ENCODE measurements at places on chromosomes 13 and 19. TPM values are rescaled to one million over a fixed set of nuclear protein-coding genes. Genes with fewer than 3 reads are reported as not detected.

DNA sequence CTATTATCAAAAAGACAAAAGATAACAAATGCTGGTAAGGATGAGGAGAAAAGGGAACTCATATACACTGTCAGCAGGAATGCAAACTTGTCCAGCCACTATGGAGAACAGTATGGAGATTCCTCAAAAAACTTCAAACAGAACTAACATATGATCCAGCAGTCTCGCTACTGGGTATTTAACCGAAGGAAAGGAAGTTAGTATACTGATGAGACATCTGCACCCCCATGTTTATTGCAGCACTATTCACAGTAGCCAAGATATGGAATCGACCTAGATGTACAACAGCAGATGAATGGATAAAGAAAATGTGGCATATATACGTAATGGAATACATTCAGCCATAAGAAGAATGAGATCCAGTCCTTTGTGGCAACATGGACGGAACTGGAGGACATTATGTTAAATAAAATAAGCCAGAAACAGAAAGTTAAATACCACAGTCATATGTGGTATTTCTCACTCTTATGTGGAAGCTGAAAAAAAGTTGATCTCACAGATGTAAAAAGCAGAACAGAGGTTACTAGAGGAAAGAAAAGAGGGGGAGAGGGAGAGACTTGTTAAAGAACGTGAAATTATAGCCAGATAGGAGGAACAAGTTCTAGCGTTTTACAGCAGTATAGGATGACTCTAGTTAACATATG lies 83.2 kb downstream of the RUBCNL start:
- no peak for DNase-seq

- no peak for DNase-seq
These were observed 463 bp upstream of the POMP start for GRCh38 chr13:28658539-28658795.

DNA sequence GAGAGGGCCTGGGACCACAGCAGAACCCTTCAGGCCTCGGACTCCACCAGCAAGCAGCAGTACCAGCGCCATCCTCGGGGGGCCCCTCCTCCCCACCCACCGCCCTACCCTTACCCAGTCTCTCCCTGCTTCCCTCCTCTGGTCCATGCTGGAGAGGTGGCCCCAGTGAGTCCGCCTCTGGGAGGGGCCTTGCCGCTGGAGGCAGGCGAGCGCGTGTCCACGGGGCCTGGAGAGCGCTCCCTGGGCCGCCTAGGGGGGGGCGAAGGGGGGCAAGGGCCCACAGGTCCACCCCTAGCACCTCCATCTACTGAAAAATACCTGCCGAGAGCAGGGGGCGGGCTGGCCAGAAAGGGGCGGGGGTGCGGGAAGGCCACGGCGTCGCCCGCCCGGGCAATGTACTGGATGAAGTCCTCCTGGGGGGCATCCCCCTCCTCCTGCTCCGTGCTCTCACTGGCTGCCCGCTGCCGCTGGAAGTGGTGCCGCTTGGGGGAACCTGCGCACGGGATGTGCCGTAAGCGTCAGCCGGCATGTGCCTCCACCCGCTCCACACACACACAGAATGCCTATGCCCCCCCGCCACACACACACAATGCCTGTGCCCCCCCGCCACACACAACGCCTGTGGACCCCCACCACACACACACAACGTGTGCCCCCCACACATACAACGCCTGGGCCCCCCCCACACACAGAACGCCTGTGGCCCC lies 6.9 kb downstream of the CBARP start:
- DNase-seq = no peak

LAIR2 gene
- total RNA-seq = not detected

MYH14 gene
- total RNA-seq = not detected

DNA sequence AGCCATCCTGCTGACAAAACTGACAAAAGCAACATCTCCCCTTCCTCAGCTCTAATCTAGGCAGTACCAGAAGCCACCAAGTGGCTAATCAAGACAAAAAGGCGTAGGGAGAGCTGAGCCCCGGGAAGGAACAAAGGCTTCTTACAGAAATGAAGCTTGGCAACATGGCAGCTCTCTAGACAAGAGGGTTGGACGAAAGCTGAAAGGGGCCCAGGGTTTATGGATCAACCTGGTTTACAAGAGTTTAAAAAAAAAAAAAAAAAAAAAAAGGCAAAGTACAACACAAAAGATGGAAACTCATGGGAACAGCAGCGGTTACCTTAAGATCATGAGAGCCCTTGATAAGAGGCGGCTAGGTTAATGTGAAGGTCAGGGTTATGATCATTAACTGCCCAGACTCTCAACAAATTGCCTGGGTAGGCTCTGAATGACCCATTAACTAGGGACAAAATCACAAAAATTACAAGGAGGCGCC lies 14.0 kb downstream of the ZC3H4 start:
- no peak for DNase-seq

ZIC5 gene
- not detected for total RNA-seq

GRCh38 chr19:56508290-56508778 lies 679 bp downstream of the ZNF471 start:
- no peak for DNase-seq

DNA sequence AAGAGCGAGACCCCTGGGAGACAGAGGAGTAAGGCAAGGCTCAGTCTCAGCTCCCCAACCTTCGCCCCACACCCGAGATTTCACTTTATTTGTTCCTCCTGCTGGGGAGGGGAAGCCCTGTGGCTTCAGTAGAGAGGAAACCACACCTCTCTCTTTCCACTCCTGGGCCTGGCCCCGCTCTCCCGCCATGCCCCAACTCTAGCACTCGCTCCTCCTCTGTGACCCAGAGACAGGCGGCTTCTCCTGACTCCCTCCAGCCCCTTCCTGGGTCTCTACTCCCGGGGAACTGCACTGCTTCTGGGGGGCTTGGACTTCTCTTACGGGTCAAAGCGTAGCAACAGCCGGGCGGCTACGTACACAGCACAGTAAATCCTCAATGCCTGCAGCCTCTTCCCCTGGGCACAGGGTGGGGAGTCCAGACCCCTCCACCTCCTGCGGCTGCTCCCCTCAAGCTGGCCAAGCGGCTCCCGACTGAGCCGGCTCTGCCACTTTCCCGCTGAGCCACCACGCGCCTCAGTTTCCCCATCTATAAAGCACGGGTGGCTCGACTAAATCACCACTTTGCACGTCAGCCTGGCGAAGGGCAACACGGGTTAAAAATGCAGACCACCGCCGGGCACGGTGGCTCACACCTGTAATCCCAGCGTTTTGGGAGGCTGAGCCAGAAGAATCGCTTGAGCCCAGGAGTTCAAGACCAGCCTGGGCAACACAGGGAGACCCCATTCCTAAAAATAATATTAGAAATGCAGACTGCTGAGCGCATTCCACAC lies 1.4 kb downstream of the RNF126 start:
- DNase-seq = peak; percentile 75

GRCh38 chr19:18531485-18531884 lies 9.6 kb upstream of the ELL start:
- DNase-seq = no peak

- DNase-seq = no peak
These were observed 328.1 kb downstream of the MYO16 start for GRCh38 chr13:108957369-108958012.

ZNF83 gene
- total RNA-seq = 51.2 TPM

GRCh38 chr13:53460796-53461195 lies 432.2 kb downstream of the OLFM4 start:
- no peak for DNase-seq

PSG3 gene
- total RNA-seq = not detected

DNA sequence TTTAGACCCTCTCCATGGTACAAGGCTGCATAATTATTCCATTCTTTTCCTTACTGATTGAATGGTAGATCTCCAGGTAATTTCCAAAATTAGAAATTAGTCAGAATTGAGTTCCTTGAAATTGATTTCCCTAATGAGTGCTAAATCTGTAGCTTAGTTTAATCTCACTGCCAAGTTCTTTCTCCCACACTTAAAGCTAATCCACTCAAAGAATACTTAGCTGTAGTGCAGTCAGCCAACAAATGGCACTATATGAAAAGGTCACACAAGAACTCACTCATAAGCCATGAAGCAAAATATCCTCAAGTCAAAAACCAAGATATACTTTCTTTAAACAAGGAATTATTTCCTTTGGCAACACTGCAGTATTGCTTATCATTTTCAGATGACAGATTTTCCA lies 62.0 kb downstream of the XPO4 start:
- no peak for DNase-seq

GRCh38 chr19:50764409-50764808 lies 5.9 kb upstream of the GPR32 start:
- no peak for DNase-seq

DNA sequence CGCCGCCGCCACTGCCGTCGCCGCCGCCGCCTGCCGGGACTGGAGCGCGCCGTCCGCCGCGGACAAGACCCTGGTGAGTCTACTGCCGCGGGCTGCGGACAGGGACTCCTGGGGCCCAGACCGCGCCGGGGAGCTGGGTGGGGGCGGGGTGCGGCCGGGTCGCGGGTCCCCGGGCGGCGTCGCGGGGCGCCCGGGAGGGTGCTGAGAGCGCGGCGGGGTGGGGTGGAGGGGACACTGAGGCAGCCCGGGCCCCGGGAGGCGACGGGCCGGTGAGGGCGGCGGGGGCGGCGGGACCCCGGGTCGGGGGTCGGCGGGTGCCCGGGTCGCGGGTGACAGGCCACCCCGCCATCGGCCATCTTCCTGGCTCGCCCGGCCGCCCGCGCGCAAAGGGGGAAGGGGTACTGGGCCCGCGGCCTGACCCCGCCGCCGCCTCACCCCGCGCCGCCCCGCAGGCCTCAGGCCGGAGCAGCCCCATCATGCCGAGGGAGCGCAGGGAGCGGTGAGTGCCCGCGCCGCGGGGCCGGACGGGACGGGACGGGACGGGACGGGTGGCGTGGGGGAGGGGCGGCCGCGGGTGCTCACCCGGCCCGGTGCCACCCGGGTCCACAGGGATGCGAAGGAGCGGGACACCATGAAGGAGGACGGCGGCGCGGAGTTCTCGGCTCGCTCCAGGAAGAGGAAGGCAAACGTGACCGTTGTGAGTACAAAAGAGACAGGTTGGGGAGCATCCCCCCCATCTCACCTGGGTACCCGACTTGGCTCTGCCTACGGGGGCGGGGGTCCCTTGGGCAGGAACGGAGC lies 489 bp downstream of the CCNE1 start:
- peak; percentile 35 for DNase-seq

- DNase-seq = no peak
These were observed 27.7 kb upstream of the NBEA start for GRCh38 chr13:34914416-34914815.

GRCh38 chr19:9620842-9621155 lies 233 bp downstream of the ZNF561 start:
- DNase-seq = no peak

RASGRP4 gene
- total RNA-seq = not detected

DNA sequence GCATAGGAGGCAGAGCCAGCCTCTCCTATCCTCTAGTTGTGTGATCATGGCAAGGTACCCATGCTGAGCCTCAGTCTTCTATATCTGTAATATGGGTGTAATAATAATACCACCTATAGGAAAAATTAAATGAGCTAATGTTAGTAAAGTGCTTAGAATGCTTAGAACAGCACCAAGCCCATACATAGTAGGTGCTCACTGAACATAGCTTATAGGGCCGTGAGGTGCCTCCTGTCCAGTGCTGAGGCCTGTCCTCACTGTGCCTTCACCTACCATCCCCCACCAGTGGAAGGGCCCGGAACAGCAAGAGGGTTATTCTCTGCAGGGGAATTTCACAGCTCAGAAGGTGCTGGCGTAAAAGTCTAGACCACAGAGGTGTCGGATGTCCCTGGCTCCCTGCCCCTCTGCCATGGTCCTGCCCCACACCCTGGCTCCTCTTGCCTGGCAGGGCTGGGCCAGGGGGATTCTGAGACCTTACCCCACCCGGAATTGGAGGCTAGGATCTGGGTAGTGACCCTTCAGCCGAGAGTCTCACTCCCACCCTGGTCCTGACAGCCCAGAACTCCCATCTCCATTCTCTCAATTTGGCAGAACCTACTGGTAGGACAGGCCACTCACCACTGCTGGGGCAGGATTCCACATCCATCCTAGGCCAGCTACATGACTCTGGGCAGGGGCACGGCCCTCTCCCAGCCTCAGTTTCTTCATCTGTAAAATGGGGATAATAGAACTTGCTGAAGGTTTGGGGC lies 2.2 kb upstream of the SCN1B start:
- peak; percentile 36 for DNase-seq

DNA sequence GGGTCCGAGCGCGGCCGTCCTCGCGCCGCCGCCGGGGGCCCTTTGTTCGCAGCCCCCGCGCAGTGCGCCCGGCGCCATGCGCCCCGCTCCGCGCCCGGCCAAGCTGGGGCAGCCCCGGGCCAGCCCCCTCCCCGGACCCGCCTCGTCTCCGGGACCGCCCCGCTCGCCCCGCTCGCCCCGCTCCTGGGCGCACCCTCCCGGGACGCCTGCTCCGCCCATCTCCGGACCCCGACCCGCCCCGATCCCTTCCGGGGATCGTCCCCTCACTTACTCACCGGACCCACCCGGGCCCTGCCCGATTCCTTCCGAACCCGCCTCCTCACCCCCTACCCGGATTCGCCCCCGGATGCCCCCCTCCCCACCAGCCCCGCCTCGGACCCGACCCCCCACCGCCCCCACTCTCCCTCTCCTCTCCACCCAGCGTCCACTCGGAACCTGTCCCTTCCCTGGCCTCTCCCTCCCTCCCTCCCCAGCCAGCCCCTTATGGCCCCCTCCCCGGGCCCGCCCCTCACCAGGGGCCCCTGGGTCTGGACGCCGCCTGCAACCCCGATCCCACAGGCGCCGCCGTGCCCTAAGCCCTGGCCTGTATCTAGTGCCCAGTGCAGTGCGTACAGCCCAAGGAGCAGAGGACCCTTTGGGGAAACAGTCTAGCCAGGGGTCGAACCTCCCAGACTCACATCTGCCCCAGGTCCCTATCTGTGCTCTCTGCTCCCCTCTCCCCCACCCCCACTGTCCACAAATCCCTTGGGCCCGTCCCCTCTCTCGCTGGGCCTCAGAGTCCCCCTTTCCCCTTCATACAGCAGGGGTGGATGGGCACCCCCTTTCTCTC lies at the start of gene CPAMD8:
TSS of gene CPAMD8 (minus strand) at position 105 of the 829 bp plus-strand sequence. CDS start 168 bp downstream, outside the sequence.
- DNase-seq = no peak

DNA sequence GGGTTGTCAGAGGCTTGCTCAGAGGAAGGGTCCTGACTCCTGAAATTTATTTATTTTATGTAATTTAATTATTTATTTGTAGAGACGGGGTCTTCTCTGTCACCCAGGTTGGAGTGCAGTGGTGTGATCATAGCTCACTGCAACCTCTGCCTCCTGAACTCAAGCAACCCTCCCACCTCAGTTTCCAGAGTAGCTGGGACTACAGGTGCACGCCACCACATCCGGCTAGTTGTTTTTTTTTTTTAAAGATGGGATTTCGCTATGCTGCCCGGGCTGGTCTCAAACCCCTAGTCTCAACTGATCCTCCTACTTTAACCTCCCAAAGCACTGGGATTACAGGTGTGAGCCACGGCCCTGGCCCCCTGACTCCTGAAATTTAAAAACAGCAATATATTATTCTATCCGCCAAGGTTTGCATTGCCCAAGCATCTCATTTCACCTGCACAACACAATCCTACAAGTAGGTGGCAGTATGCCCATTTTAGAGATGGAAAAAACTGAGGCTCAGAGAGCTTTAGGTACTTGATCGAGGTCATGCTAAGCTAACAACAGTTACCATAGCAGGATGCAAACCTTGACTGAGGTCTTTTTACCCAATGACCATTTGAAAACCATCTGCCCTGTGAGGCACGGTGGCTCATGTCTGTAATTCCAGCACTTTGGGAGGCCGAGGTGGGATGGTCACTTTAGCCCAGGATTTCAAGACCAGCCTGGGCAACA lies 18.1 kb downstream of the ARHGEF18 start:
- DNase-seq = peak; percentile 55

SULT2B1 gene
- total RNA-seq = not detected

All from CD8-positive, alpha-beta T cell (primary cell).